Neural progenitor cell (in vitro differentiated cells): ENCODE measurements at places on chromosomes 2 and 18.
A peak's percentile ranks its signal among the peaks of the same experiment; 100 is the strongest.

DNA sequence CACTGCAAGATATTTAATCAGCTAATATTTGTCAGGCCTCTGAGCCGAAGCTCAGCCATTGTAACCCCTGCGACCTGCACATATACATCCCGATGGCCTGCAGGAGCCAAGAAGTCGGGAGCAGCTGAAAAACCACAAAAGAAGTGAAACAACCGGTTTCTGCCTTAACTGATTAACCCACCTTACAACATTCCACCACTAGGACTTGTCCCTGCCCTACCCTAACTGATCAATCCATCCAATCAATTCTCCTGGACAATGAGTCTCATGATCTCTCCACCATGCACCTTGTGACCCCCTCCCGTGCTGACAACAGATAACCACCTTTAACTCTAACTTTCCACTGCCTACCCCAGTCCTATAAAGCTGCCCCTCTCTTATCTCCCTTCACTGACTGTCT is 945.4 kb upstream of the GYPC start:
- no peak for DNase-seq

GRCh38 chr2:226295681-226296080 is 503.9 kb downstream of the IRS1 start:
- DNase-seq: no peak

GRCh38 chr2:45922577-45922988 is 271.1 kb downstream of the PRKCE start:
- DNase-seq: peak; percentile 64

- DNase-seq: no peak
Observed at GRCh38 chr2:143856978-143857377, 662.9 kb downstream of the ZEB2 start.

- no peak for DNase-seq
Observed at GRCh38 chr2:45765007-45765727, 113.7 kb downstream of the PRKCE start.

DNA sequence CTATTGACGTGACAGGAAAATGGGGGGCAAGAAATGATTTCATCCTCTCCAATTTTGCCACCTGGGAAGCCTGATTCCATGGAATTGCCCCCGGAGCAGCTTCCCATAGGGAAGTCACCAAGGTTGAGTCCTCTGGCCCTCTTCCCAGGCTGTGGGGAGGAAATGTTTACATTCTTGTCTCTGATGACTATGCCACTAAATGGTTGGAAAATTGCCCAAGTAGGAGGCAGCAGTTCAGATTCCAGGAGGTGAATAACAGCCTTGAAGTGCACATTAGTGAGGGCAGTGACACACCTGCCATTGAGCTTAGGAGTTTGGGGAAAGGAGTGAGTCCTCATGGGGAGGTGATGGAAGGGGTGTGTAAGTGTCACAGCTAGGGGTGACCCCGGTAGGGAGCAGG is 449.2 kb upstream of the DCC start:
- no peak for DNase-seq

DNA sequence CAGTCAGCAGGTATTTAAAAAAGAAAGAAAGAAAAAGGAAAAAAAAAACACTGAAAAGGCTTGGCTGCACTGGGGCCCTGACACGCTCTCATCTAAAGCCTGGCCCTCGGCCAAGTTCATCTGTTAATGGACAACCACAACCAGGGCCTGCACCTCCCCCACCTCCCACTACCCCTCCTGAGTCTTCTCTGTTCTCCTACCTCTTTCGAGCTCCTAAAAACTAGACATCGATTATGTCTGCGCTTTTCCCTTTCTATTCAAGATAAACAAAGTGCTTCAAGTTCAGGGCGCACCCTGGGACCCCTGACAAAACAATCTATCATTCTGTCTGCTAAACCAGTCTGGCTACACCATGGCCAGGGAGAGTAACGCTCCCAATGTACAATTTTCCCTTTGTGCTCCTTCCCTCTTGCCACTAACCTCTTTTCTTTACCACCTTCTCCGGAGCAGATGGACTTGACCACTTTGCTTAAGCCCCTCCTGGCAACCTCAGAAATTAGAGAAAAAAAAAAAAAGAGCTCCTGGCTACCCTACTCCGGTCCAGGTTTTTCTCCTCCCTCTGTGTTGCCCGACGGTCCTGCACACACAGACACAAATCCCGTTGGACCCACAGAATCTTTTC is 22.7 kb downstream of the BCL11A start:
- DNase-seq: no peak

DNA sequence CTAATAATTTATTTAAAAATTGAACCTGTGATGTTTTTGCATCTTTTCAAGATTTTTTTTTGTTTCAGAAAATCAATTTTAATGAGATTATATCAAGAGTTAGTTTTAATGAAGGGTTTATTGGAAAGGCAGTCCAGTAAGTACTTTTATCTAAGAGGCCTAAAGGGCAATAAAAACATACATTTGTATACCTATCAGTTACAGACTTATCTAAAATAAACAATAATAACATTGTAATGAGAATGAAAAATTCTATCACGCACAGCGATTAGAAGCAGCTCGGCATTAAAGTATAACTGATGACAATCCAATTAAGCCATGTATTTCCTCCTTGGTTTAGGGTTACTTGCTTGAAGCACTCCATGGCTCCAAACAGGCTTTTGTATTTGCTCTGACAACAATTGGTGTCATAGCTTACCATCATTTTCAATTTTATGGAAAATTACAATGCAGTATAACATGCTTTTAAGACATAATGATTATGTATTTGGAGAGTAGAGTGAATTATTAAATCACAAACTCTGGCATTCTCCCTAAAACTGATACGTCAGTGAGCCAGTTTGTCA is 629.4 kb downstream of the TSN start:
- no peak for DNase-seq

DNA sequence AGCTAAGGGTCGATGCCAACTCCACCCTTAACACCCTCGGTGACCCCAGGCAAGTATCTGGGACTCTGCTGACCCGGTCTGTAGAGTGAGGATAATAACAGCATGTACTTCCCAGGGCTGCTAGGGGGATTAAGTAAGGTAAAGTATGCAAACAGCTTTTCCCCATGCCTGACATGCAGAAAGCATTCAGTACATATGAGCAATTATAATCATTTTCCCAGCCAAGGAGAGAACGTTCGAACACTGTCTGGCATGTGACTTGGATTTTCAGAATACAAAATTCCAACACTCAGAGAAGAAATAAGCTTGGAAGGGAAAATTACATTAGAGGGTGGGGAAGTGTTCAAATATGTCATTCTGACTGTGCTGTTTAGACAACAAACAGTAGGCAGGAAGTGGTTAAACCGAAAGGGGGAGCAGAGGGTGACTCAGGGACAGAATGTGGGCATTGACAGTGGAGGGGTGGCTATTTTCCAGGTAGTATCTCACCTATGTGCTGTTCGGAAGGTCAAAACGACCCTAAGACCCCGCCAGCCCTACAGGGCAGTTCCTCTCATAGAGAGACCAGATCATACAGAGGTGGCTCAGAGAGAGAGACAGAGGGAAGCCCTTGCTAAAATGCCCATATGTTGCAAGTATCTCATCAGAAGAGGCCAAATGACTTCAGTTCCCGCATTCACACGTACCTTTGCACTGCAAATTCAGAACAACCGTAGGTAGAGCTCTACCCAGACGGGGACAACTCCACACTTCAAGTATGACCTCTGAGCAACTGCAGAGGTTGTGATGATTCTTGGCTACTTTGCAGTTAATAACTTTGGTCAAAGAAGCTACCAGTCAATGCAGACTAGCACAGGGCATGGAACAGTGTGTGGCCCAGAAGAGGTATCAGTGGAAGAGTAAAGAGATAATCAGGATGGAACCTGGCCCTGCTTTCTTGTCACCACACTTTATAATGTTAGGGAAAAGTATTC is 14.8 kb downstream of the ASPRV1 start:
- no peak for DNase-seq

DNA sequence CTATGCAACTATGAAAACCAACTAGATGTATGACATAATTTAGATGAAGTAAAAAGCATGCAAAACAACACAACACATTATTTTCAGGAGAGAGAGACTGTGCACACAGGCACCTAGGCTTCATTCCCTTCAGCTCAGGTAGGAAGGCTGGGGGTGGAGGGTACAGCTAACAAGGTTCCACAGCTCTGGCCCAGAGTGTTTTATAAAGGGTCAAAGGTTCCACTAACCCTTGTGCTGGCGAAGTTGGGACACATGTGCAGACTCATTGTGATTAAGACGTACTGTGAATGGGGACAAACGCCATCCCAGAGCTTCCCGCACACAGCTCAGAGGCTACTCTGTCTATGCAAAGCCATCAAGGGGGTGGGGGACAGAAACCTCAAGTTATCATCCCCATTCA is 19.1 kb downstream of the CCDC93 start:
- DNase-seq: no peak

DNA sequence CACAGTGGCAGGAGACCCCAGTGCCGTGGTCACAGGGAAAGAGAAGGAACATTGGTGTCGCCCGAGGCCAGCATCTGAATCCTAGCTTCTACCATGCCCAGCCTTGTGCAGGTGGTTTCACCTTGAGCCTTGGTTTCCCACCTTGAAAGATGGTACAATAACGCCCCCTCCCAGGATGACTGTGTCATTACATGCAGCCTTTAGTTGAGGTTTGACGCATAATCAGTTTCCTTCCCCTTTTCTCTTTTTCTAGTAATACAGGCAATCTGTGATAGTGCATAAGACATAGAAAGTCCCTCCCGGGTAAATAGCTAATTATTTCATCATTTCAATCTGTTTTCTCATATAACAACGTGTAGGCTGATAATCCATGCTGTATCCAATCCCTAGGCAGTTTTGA is 29.8 kb upstream of the ZNF407 start:
- DNase-seq: no peak

DNA sequence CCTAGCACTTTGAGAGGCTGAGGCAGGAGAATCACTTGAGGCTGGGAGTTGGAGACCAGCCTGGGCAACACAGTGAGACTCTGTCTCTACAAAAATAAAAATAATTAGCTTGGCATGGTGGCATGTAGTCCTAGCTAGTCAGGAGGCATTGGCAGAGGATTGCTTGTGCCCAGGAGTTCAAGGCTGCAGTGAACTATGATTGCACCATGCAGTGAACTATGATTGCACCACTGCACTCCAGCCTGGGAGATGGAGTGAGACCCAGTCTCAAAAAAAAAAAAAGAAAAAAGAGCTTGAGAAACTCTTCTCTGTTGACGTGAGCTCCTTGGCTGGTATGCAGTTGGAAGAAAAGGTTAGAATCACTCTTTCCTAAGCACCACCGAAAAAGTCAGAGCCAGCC is 125.1 kb upstream of the TNP1 start:
- DNase-seq: no peak

DNA sequence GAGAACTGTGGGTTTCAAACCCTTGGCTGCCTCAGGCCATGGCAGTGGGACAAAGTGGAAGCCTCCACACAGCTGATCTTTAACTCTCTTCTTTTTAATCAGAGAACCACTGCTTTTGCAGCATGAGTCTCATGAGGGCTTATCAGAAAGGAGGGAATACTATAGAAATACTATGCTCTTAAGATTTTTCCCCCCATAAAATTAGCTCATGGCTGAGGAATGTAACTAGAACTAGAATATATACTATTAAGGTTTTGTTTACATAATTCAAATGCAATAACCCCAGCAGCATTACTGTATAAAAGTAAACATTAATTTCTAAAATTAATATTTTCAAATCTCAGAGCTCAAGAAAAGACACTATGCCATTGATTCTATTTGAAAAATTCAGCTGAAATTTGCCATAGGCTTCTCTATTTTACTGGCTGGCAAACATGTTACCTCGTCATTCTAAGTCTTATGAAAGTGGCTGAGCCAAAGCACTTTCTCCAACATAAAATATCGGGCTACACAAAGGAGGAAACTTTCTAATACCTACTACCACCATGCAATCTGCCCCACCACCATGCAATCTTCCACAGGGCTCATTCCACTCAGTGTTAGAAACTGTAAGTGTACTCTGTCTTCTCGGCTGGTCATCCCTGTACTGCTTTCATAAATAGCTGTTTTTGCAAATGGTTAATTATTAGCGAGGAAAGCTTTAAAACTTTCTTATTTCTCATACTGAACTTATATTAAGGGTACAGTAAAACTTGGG is 42.5 kb downstream of the WDR35 start:
- DNase-seq: no peak

- DNase-seq: no peak
Observed at GRCh38 chr2:146776596-146776995, 1068.2 kb upstream of the ACVR2A start.

GRCh38 chr2:64021578-64021977 is 2.4 kb upstream of the VPS54 start:
- no peak for DNase-seq

DNA sequence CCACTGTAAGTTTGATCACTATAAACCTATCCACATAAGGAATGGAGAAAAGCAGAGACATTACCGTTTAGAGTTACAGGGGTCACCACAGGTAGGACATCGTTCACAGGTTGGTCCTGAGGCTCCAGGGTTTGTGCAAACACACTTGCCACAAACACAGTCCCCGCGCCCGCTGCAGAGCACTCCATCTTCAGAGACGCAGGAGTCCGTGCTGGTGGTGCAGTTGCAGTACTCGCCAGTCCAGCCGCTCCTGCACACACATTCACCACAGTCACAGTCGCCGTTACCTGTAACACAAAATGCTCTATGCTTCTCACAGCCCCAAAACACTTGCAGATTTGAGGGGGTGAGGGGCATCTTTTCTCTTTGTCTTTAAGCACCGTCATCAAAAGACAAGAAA is 63.9 kb upstream of the PLA2R1 start:
- no peak for DNase-seq

GRCh38 chr2:25041307-25041927 is 459 bp upstream of the EFR3B start:
- DNase-seq: peak; percentile 88

GRCh38 chr2:240170883-240171282 is 30.4 kb upstream of the OTOS start:
- DNase-seq: no peak

- no peak for DNase-seq
Observed at GRCh38 chr2:3625186-3625585, 30.3 kb downstream of the COLEC11 start.

DNA sequence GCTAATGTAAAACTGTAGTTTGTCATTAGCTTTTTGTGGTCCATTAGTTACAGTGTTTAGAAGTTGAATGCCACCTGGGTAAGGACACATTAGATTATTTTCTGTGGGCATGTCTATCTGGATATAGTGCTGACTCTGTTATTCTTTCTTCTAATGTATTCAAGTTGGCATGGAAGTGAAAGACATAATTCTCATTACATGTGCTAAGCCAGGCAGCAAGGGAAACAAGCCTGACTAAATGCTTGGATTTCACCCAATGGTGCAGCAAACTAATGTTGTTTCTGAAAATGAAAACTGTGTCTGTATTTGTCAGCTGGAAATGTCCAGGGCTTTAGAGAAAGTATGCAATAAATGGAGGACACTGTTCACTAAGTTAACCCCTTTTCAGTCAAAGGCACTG is 100.7 kb downstream of the NUP35 start:
- no peak for DNase-seq

GRCh38 chr18:44186001-44186400 is 494.7 kb upstream of the SETBP1 start:
- no peak for DNase-seq
